Transverse colon (tissue), 4 donors: ENCODE measurements at places on chromosomes 4 and X. TPM values are rescaled to one million over a fixed set of nuclear protein-coding genes. Genes with fewer than 3 reads are reported as not detected.

TMEM31 gene
- not detected for total RNA-seq

CXCL6 gene
- not detected for total RNA-seq

MAGEA12 gene
- not detected for total RNA-seq

OPRPN gene
- not detected for total RNA-seq

- DNase-seq: peak; percentile 70
These were observed 63.0 kb downstream of the ZNF732 start for GRCh38 chr4:242121-242848.

DNA sequence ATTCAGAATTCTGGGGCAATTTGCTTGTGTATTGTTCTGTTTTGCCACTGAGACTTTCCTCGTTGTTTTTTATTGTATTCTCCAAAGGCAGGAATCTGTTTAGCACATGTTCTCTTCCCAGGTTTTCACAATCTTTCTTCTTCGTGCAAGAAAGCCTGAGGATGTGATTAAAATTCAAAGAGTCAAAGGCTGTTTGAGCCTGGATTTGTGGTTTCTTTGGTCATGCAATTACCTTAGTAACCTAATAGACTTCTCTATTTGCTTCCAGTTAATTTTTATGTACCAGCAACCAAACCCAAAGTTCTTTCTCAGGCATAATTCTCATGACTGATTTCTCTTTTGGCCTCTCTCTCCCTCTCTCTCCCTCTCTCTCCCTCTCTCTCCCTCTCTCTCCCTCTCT, 1420.1 kb upstream of the TENM3 start:
- DNase-seq: no peak

GRCh38 chrX:132532913-132533312, 44.1 kb upstream of the MBNL3 start:
- no peak for DNase-seq

GRCh38 chr4:142840516-142841123, 5.5 kb downstream of the INPP4B start:
- no peak for DNase-seq

DNA sequence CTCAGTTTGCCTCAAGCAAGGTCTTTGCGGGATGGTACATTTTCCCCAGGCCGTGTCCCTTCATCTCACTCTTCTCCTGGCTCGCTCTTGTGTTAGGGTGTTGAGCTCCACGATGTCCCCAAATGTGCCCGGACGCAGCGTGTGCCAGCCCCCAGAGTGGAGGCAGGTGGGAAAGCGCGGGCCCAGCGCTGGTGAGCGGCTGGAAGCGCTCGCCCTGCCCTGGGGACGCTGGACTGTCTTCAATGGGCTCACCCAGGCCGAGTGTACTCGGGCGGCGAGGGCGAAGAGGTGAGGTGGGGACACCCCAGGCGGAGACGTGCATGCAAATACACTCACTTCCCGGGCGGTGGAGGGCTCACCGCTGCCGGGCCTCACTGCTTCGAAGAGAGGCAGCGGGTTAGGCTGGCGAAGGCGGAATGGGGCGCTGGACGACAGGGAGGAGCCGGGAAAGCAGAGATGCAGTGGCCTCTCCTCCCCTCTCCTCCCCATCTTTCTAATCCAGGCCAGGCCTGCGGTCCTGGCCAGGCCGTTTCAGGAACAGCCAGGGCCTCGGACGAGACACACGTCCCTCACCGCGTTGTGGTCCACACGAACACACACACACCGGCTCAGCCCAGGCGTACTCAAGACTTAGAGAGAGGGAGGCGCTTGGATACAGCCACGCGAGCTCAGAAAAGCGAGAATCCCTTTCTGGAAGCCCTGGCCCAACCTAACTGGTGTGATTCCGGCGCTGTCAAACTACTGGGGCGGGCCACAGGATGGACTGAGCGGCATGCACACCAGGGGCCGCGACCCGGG, 2.2 kb downstream of the NKX6-1 start:
- DNase-seq: no peak

DNA sequence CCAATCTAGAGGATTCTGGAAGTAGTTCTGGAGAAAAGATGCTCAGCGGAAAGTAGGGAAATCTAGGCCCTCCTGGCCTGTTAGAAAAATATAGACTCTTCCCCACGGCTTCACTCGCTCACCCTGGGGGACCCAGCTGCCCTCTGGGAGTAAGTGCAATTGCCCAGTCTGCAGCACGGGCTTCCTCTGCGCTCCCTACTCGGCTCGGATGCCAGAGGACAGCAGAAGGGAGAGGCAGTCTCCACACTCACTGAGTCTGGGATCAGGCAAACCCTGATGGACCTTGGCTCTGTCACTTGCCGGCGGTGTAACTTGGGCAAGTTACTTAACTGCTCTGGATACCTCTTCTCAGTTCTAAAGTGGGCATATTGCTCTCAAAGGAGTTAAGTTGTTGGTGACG, 2.1 kb downstream of the SHISA3 start:
- no peak for DNase-seq

DNA sequence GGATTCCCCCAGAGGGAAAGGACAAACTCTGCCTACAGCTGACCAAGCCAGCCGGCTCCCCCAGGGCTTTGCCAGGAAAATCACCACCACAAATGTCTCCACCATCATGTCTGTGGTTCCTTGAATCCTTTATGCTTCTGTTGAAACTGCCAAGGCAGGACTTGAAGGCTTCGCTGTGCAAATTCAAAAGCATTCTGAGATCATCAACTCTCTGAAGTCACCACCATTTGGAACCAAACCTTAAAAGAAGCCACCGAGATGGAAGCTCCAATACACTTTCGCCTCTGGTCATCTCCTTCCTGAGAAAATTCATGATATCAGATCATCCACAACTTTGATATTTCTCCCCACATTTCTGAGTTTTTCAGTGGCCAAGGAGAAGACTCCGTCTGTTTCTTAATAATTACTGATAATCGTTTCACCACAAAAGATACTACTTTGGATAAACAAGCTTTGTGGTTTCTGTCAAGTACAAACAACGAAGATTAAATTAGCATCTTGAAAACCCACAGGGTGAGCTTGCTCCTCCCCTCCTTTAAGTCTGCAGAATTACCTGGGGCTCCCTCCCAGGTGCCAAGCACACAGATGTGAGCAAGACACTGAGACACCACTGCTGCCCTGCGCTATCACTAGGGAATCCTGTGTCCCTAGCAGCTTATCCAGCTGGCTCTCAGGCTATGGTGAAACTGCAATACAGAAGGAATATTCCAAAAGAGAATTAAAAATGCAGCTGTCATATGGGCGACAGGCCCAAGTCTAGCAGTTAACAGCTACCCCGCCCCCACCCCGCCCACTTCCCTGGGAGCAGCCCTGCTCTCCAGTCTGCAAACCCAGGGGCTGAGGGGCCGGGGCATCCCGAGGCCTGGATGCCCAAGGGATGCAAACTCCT, 125.0 kb upstream of the TBL1X start:
- DNase-seq: peak; percentile 22

DNA sequence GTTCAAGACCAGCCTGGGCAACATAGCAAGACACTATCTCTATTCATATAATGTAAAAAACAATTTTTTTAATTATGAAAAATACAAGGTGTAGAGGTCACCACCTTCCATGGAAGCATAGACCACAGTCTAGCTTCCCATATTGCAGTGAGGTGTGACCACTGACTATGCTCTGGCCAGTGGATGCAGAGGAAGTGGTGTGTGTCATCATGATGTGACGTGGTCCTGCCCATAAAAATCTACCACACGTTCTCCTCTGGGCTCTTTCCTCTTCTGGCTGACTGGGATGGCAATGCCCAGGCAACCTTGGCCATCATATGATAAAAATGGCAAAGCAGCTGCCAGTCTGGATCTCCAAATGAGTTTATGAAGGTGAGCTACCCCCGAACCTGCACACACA, 65.7 kb downstream of the RBM47 start:
- no peak for DNase-seq

- no peak for DNase-seq
These were observed 115.0 kb upstream of the SCML1 start for GRCh38 chrX:17622331-17622730.

DNA sequence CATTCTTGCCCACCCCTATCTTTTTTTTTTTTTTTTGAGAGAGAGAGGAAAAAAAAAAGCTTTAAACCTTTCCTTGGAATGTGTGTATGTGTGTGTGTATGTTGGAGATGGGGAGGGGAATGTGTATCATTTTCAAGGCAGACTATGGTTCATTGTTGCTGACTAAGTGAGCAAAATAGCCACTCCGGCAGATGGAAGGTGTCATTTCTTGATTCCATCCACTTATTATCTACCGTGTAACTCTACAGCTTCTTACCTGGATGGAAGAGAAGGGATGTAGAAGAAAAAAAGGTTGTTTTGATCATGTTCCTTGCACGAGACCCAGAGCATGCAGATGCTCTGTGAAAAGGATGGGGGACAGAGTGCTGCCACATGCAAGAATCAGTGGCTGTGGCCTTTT, 5.9 kb upstream of the GK2 start:
- DNase-seq: no peak

GRCh38 chr4:83178029-83178428, 63.5 kb upstream of the PLAC8 start:
- no peak for DNase-seq

GRCh38 chrX:7447801-7448499, 300.0 kb upstream of the PUDP start:
- no peak for DNase-seq
